IPS DF 6.9 (cell line): ENCODE measurements at places on chromosomes 5 and 9.

- DNase-seq: no peak
Observed at GRCh38 chr5:130710596-130710995, 454.5 kb downstream of the HINT1 start.

- DNase-seq: no peak
Observed at GRCh38 chr5:1218351-1219080, 6.7 kb upstream of the SLC6A18 start.

GRCh38 chr5:33801292-33801691 is 90.5 kb downstream of the ADAMTS12 start:
- DNase-seq: no peak

DNA sequence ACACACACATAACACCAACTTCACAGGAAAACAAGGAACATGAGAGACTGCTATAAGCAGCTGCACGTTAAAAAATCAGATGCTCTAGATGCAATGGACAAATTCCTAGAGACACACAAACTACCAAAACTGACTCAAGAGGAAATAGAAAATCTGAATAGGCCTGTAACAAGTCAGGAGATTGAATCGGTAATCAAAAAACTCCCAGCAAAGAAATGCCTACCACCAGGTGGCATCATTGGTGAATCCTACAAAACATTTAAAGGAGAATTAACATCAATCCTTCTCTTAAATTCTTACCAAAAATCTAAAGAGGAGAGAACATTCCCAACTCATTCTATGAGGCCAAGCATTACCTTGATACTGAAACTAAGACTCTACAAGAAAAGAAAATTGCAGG is 54.9 kb downstream of the NDST1 start:
- no peak for DNase-seq

- no peak for DNase-seq
Observed at GRCh38 chr5:14296533-14297331, 153.6 kb downstream of the TRIO start.
